ENCODE measurements at places on chromosomes 1 and 21. TPM values are rescaled to one million over a fixed set of nuclear protein-coding genes. Genes with fewer than 3 reads are reported as not detected.

DNA sequence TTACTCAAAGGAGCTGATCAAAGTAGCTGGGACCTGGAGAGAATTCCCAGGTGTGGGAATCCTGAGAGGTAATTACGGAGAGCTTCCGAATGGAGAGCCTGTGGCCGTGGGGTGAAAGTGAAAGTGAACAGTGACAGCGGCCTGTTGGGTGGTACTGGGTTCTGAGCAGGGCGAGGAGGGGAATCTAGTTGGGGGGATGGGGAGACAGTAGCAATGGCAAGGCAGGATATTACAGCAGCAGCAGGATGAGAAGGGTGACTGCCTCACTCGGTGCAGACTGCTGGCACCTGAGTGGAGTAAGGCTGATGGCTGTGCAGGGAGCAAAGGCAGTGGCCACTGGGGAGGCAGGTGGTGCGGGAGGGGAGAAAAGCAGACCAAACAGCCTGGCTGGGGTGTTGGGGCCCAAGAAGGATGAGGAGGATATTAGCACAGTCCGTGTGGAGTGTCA, 70.3 kb upstream of the PRDX6 start:
- no peak for DNase-seq

DNA sequence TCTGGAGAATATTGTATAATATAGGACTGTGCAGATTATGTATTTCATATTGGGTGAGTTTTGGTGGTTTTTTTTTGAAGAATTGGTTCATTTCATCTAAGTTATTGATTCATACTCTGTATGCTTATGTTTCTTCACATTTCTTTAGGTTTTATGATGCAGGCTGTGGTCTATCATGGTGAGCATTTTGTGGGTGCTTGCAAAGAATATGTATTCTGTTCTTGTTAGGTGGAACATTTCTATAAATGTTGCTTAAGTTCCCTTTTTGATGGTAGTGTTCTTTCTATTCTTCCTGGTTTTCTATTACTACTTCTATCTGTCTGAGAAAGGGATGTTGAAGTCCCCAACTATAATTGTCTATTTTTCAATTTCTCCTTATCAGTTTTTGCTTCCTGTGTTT, 42.6 kb downstream of the PKN2 start:
- no peak for DNase-seq

GRCh38 chr21:35510957-35511695, 462.0 kb upstream of the RUNX1 start:
- DNase-seq, result peak; percentile 6

DNA sequence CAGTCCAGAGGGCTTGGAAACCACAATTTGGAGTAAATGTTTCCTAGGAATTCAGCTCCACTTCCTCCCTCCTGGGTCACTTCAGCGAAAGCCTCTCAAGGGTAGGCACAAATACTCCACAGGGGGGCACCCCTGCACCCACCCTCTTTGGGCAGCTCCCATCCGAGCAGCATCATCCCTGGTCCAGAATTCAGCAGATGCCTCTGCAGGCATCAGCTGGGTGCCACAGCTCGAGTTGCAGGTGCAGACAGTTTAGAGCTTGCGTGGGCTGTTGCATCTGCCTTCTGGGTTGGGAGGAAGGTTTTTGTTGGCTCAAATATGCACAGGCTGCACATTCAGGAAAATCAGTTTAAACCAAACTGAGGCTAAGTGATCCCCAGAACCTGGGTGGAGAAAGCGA, 25.0 kb downstream of the KANK4 start:
- DNase-seq, result no peak

DNA sequence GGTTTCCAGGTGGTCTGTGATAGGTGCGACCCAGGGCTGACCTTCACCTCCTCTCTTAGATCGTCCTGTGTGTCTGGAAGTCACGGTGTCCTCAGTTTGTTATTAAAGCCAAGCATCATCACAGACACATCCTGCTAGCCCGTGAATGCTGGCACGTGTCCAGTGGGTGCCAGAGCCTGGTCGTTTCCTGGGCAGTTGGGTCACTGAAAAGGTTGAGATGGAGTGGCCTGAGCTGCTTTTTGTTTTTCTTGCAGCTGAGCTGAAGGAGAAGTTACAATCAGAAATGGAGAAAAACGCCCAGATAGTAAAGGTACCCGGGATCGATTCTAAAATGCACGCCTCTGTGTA, 23.2 kb downstream of the PCNT start:
- DNase-seq, result no peak

DNA sequence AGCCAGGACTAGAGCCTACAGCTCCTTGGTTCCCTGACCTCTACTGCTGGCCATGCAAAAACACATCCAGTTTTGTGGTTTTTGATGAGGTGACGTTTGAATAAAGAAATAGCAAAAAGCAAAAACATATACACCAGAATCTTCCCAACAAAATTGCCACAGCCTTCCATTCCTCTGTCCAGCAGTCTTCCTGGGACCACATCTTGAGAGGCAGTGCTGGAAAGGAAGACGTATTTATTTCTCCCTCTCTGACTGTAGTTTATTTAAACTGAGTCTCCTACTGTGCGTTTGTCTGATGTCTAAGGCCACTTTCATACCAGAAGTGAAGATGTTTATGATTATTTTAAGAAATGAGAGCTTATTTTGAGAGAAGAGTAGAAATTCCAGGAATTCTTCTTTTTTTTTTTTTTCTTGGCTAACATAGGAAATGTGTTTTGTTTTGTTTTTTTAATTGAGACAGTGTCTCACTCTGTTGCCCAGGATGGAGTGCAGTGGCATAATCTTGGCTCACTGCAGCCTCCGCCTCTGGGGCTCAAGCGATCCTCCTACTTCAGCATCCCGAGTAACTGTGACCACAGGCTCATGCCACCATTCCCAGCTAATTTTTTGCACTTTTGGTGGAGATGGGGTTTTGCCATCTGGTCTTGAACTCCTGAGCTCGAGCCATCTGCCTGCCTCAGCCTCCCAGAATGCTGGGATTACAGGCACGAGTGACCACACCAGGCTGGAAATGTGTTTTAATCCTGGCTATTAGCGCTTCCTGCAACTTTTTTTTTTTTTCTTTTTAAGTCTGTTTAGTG, 118.5 kb downstream of the ITSN1 start:
- peak; percentile 86 for DNase-seq

GRCh38 chr1:6459850-6460265, 6.1 kb downstream of the TNFRSF25 start:
- no peak for DNase-seq

- DNase-seq, result no peak
These were observed 29.6 kb downstream of the UBE2G2 start for GRCh38 chr21:44771896-44772525.

DNA sequence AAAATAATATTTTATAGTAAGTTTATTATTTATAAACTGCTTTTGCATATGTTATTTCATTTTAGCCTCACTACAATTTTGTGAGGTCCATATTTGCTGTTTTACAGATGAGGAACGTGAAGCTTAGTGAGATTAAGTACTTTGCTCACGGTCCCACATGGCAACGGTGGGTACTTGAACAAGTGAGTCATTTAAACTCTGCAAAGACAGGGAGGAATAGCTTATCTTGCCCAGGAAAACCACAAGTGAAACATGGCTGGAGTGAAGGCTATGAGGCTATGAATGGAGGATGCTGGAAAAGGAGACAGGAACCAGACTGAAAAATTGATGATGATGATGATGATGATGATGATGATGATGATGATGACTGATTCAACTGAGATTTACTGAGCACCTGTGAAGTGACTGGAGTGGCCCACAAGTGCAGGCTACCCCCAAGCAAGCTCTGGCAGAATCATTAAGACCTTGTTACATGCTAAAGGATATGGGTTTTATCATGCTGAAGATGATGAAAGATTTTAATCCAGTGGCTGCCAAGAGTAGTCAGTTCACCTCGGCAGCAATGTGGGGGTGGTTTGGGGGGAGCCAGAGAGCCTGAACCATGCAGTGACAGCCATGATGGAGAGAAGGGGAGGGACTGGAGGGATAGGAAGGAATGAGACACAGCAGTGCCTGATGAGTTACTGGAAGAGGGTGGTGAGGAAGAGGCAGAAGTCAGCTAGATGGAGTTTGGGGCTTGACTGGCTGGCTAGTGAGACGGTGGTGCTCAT, 1.4 kb upstream of the ABCA4 start:
- peak; percentile 89 for DNase-seq

DNA sequence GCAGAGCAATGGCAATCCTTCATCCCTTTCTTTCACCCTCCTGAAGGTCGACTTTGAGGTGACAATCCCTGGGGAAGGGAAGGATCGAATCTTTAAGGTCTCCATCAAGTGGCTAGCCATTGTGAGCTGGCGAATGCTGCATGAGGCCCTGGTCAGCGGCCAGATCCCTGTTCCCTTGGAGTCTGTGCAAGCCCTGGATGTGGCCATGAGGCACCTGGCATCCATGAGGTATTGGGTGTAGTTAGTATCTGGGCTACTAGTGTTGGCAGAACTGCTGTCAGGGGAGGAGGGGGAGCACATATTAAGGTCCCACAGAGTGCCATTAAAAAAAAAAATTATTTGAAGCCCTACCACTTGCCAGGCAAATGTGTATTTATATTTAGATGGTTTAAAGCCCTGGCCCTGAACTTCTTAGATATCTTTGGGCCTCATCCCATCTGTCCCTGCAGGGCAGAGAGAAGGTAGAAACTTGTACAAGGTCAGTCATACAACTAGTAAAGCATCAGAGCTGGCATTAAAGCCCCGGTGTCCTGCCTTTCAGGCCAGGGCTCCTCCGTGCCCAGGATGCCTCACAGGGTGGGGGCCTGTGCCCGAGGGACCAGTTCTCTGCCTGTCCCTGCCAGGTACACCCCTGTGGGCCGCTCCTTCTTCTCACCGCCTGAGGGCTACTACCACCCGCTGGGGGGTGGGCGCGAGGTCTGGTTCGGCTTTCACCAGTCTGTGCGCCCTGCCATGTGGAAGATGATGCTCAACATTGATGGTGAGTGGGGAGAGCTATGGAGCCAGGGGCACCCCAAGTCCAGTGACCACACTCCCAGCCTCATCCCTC, 10.3 kb downstream of the AGO1 start:
- no peak for DNase-seq

- DNase-seq, result no peak
These were observed 17.6 kb upstream of the FCAMR start for GRCh38 chr1:206987873-206988272.

GRCh38 chr1:9201401-9202239, 33.0 kb upstream of the H6PD start:
- peak; percentile 86 for DNase-seq

DNA sequence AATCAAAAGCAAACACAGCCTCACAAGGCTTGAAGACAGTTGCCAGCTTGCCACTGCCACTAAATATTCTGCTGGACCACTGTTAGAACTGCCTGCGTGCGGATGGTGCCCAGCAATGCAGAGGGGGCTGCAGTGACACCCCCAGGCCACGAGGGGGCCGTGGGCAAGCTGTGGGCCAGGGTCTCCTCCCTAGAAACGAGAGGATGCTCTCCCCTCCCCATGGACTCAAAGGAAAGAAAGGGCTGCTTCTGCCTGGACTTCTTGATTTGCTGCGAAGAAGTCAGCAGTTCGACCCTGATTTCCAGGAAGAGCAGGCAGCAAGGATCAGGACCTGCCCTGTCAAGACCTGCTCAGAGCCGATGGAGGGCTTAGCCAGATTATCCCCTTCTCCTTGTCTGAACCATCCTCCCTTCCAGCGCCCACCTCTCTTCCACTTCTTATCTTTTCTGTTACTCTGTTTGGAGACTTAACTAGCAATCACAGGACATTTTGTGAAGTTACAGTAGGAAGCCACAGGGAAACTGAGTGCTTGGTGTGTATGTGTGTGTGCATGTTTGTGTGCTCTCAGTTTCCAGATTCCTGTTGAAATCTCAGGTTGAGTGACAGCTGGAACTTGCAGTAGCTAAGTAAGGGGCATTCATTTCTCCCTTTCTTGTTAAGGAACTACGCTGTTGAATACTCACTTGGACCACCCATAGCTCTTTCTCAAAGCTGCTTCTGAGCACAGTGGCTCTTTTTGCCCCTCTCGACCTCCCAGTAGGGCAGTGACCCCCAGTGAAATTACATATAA, 2.7 kb downstream of the MAN1C1 start:
- peak; percentile 14 for DNase-seq

DNA sequence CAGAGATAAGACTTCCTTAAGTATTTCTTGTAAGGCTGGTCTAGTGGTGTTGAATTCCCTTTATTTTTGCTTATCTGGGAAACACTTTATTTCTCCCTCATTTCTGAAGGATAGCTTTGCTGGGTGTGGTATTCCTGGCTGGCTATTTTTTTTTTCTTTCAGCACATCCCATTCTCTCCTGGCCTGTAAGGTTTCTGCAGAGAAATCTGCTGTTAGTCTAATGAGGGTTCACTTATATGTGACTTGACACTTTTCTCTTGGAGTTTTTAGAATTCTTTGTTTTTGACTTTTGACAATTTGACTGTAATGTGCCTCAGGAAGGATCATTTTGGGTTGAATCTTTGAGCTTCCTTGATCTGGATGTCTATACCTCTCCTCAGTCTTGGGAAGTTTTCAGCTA, 61.5 kb downstream of the DIPK1A start:
- DNase-seq, result no peak

The TMEM125 gene
- under 0.01 TPM for total RNA-seq
